Gastroesophageal sphincter (tissue), 4 donors: ENCODE measurements at places on chromosomes 1 and 21. TPM values are rescaled to one million over a fixed set of nuclear protein-coding genes. Genes with fewer than 3 reads are reported as not detected.

- H3K27me3 ChIP-seq: no peaks in the 10 kb centered on the region
- peaks cover 11% of the 10 kb centered on the region for H3K4me1 ChIP-seq
- H3K4me3 ChIP-seq: no peak overlapping the region
- ATAC-seq: no peak
- H3K36me3 ChIP-seq: no peaks in the 10 kb centered on the region
Measured at GRCh38 chr1:223737342-223737741, 25.0 kb downstream of the CAPN2 start.

The DUSP10 gene
- total RNA-seq: 4.2 TPM

The GNAT2 gene
- not detected for total RNA-seq

- H3K27ac ChIP-seq: no peak overlapping the region
- H3K4me1 ChIP-seq: no peaks in the 10 kb centered on the region
- H3K36me3 ChIP-seq: no peaks in the 10 kb centered on the region
- no peak for ATAC-seq
- no peaks in the 10 kb centered on the region for H3K27me3 ChIP-seq
- no peak overlapping the region for H3K4me3 ChIP-seq
Measured at GRCh38 chr1:26006710-26007109, 8.8 kb upstream of the PAFAH2 start.

The S100A1 gene
- 8.3 TPM for total RNA-seq

DNA sequence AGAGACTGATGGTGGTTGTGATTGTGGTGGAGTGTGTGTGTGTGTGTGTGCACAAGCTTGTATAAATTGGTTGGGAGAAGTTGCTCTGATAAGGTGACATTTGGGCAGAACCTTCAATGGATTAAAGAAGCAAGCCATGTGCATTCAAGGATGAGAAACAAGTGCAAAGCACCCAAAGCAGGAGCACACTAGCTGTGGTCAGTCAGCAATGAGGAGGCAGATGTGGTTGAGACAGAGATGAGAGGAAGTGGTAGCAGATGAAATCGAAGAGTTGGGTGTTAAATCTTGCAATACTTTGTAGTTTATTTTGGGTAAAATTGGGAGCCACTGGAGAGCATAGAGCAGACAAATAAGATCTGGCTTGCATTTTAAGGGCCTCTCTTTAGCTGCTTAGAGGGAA, 4.4 kb upstream of the PGBD5 start:
- H3K27me3 ChIP-seq: peaks cover 91% of the 10 kb centered on the region
- H3K4me1 ChIP-seq: no peaks in the 10 kb centered on the region
- no peak overlapping the region for H3K4me3 ChIP-seq
- ATAC-seq: no peak
- no peaks in the 10 kb centered on the region for H3K36me3 ChIP-seq

DNA sequence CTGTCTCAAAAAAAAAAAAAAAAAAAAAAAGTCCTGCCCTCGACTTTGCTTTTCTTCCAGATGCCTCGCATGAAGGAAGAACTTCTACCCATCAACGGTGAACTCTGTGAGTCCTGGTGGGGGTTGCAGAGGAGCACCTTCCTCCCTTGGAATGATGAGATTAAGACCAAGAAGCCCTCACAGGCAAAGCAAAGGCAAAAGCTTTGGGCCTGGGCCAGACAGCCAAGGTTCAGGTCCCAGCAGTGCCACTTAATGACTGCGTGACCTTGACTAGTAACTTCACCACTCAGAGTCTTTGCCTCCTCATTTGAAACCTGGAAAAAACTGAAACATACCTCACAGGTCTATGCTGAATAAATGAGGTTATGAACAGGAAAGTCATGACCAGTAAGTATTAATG, 55.5 kb downstream of the ZSCAN20 start:
- no peak for ATAC-seq
- H3K27ac ChIP-seq: no peak overlapping the region
- no peaks in the 10 kb centered on the region for H3K4me1 ChIP-seq
- no peaks in the 10 kb centered on the region for H3K36me3 ChIP-seq
- H3K4me3 ChIP-seq: no peak overlapping the region

The AMY1A gene
- total RNA-seq: not detected

- no peak overlapping the region for H3K27ac ChIP-seq
- no peak for ATAC-seq
- H3K27me3 ChIP-seq: no peaks in the 10 kb centered on the region
- no peaks in the 10 kb centered on the region for H3K36me3 ChIP-seq
- no peak overlapping the region for H3K4me3 ChIP-seq
Measured at GRCh38 chr1:173048621-173049321, 2.0 kb downstream of the TNFSF18 start.

DNA sequence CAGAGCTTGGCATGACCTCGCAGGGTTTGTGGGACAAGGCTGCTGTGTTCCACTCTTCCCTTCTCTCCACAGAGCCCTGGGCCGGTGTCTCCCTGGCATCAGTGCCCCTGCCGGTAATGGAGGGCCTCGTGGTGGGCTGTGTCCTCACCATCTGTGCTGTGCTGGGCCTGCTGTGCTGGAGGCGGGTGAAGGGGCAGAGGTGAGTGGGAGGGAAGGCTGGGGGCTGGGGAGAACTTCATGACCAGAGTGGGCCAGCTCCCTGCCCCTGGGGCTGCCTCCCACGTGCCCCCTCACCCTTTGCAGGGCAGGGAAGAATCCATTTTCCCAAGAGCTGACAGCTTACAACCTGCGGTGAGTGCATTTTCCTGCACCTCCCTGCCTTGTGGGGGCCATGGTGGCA, 12.0 kb upstream of the LGR6 start:
- ATAC-seq: no peak
- peaks cover 74% of the 10 kb centered on the region for H3K27me3 ChIP-seq
- no peaks in the 10 kb centered on the region for H3K36me3 ChIP-seq
- peaks cover 8% of the 10 kb centered on the region for H3K4me1 ChIP-seq

The MPC2 gene
- 43.8 TPM for total RNA-seq

DNA sequence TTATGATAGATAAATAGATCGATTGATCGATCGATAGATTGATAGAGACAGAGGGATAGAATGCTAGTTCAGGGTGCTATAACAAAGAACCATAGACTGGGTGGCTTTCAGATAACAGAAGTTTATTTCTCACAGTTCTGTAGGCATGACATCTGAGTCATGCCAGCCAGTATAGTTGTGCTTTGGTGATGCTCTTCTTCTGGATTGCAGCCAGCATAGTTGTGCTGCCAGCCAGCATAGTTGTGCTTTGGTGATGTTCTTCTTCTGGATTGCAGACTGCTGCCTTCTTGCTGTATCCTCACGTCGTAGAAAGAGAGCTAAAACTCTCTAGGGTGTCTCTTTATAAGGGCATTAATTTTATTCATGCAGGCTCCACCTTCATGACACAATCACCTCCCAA, 860.8 kb downstream of the BRINP3 start:
- no peaks in the 10 kb centered on the region for H3K4me1 ChIP-seq
- no peaks in the 10 kb centered on the region for H3K36me3 ChIP-seq
- no peak overlapping the region for H3K4me3 ChIP-seq
- H3K27me3 ChIP-seq: no peaks in the 10 kb centered on the region
- H3K27ac ChIP-seq: no peak overlapping the region

The ZSWIM5 gene
- 6.8 TPM for total RNA-seq

- no peak overlapping the region for H3K27ac ChIP-seq
- no peaks in the 10 kb centered on the region for H3K4me1 ChIP-seq
- H3K36me3 ChIP-seq: no peaks in the 10 kb centered on the region
- peaks cover 5% of the 10 kb centered on the region for H3K27me3 ChIP-seq
- no peak overlapping the region for H3K4me3 ChIP-seq
- ATAC-seq: no peak
Measured at GRCh38 chr1:245512181-245512888, 357.6 kb downstream of the KIF26B start.

The SERINC2 gene
- total RNA-seq: 4.7 TPM

GRCh38 chr1:30966690-30967369, 58.3 kb upstream of the SDC3 start:
- H3K4me1 ChIP-seq: peaks cover 50% of the 10 kb centered on the region
- H3K4me3 ChIP-seq: no peak overlapping the region
- no peak overlapping the region for H3K27ac ChIP-seq

The CRP gene
- 0.27 TPM for total RNA-seq

The PRR9 gene
- not detected for total RNA-seq

DNA sequence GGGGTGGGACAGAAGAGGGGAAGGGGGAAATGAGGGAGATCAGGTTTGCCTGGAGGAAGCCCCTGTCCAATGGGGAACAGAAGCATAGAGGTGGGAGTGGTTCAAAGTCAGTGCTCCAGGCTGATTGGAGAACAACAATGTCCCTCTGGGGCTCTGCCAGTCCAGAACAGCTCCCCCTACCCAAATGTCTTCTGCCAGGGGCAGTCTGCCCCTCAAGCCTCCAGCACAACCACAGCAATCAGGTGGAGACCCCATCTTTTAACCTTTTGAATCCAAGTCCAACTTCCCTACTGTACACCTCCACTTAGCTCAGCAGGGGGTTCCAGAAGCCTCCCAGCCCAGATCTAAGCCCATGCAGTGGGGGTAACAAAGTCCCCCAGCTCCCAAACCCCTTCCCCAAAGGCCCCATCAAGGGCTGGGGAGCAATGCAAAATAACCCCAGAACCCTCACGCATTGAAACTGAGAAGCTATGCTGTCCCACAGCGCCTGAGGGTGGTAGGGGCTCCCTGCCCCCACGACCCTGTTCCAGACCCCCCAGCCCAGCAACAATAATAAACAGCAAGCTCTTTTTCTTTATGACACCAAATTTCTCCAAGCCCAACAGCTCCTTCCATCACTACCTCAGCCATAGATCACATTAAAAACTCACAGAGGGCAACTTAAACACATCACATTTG, 3.3 kb downstream of the AHDC1 start:
- H3K4me1 ChIP-seq: peaks cover 53% of the 10 kb centered on the region
- no peak for ATAC-seq
- H3K36me3 ChIP-seq: no peaks in the 10 kb centered on the region
- no peak overlapping the region for H3K4me3 ChIP-seq
- H3K27ac ChIP-seq: peak overlapping the region; percentile 94

DNA sequence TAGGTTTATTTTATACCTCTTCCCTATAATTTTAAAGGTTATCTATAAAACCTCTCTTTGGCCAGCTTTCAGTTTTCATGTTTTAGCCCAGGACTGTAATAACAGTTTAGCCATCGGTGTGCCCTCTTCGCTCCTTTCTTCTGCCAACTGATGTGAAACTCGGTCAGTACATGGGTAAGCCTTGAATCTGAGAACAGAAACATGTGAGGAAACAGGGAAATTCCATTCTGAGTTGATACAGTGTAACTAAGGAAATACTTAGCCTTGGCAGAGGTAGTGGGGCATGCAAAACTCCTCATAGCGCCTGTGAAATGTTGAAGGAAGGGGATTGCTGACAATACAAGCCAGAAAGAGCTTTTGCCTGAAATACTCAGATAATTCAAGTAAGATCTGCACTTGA, 465.2 kb downstream of the NCAM2 start:
- H3K4me3 ChIP-seq: no peak overlapping the region
- no peaks in the 10 kb centered on the region for H3K36me3 ChIP-seq
- no peak overlapping the region for H3K27ac ChIP-seq
- no peaks in the 10 kb centered on the region for H3K4me1 ChIP-seq

DNA sequence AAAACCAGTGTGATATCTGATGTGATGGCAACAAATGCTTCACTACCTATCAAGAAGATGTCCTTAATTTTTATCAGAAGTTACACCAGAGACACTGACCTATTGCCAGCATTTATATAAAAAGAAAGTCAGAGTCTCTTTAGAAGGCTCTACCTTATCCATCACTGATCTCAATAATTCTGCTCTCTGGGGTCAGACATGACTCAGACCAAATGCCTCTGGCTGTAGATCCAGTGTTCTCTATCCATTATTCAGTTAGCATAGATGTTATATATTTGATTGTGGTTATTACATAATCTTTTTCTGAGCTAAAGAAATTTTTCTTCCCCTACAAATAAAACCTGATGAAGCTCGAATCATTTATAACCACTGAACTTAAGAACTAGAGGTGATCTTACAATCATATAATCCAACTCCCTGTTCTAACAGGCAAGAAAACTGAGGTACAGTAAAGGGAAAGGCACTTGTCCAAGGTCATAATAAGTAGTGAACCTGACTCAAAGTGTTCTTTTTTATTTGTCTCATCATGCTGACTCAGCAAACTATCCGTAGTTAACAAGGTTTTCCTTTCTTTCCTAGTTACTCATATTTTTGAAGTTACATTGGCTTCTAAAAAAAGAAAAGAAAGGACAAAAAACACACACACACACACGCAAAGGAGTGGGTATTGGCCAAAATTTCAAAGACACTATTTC, 43.6 kb upstream of the ESRRG start:
- H3K4me1 ChIP-seq: peaks cover 4% of the 10 kb centered on the region
- no peaks in the 10 kb centered on the region for H3K27me3 ChIP-seq
- peak overlapping the region; percentile 89 for H3K27ac ChIP-seq
- no peak overlapping the region for H3K4me3 ChIP-seq
- no peaks in the 10 kb centered on the region for H3K36me3 ChIP-seq

GRCh38 chr1:53547231-53547790, 88.1 kb downstream of the DMRTB1 start:
- peaks cover 9% of the 10 kb centered on the region for H3K27me3 ChIP-seq
- no peaks in the 10 kb centered on the region for H3K36me3 ChIP-seq
- H3K4me1 ChIP-seq: peaks cover 3% of the 10 kb centered on the region
- no peak overlapping the region for H3K27ac ChIP-seq
- no peak overlapping the region for H3K4me3 ChIP-seq

DNA sequence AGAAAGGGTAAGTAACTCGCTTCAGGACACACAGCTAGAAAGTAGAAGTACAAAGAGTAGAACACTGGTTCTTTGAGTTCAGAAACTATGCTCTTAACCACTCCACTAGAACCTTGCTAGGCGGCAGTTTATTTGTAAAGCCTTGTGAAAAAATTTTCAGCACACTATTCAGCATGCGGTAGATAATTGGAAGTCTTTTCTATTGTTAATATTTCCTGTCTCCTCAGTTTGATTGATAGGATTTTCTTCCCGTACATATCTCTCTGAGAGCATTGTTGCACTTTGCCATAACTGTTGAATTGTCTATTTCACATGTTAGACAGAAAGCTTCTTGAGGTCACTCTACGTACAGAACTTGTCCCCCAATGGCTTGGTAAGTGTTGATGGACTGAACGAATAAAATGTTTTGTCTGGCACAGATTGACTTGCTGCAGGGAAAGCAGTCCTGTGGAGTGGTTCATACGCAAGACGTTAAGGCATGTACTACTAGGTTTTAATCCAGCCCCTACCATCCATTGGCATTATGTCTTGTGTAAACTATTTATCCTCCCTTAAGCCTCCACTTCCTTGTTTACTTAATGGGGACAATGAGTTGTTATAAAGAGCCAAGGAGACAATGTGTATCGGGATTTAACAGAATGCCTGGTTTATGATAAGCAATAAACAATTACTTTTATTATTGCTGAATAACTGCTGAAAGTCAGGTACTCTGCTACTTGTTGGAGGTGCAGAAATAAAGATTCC, 35.8 kb downstream of the C1orf21 start:
- H3K36me3 ChIP-seq: no peaks in the 10 kb centered on the region
- H3K27ac ChIP-seq: no peak overlapping the region
- H3K27me3 ChIP-seq: no peaks in the 10 kb centered on the region
- ATAC-seq: no peak

The OLFML2B gene
- total RNA-seq: 5.7 TPM

GRCh38 chr1:111751906-111752575, 3.7 kb upstream of the DDX20 start:
- no peaks in the 10 kb centered on the region for H3K36me3 ChIP-seq
- H3K4me3 ChIP-seq: no peak overlapping the region
- H3K27me3 ChIP-seq: no peaks in the 10 kb centered on the region
- H3K27ac ChIP-seq: no peak overlapping the region

GRCh38 chr1:208351838-208352237, 107.7 kb upstream of the PLXNA2 start:
- no peak overlapping the region for H3K27ac ChIP-seq
- ATAC-seq: no peak
- H3K4me3 ChIP-seq: no peak overlapping the region
- H3K4me1 ChIP-seq: no peaks in the 10 kb centered on the region

The ZNF648 gene
- not detected for total RNA-seq

GRCh38 chr1:152870831-152871730, 7.0 kb upstream of the SMCP start:
- H3K27me3 ChIP-seq: no peaks in the 10 kb centered on the region
- H3K27ac ChIP-seq: no peak overlapping the region
- no peak for ATAC-seq
- H3K36me3 ChIP-seq: no peaks in the 10 kb centered on the region
- no peak overlapping the region for H3K4me3 ChIP-seq

The OR2T1 gene
- total RNA-seq: not detected

The TSPEAR gene
- not detected for total RNA-seq

The NBPF20 gene
- total RNA-seq: 1.7 TPM
